ENCODE measurements at places on chromosomes 12 and 14.
A peak's percentile ranks its signal among the peaks of the same experiment; 100 is the strongest.

GRCh38 chr14:81222126-81222525 lies 1.4 kb upstream of the GTF2A1 start:
- no peak for DNase-seq

- no peak for DNase-seq
Measured at GRCh38 chr12:117762143-117762542, 206.6 kb downstream of the KSR2 start.

- DNase-seq: no peak
Measured at GRCh38 chr14:92684801-92685560, 63.4 kb downstream of the LGMN start.

DNA sequence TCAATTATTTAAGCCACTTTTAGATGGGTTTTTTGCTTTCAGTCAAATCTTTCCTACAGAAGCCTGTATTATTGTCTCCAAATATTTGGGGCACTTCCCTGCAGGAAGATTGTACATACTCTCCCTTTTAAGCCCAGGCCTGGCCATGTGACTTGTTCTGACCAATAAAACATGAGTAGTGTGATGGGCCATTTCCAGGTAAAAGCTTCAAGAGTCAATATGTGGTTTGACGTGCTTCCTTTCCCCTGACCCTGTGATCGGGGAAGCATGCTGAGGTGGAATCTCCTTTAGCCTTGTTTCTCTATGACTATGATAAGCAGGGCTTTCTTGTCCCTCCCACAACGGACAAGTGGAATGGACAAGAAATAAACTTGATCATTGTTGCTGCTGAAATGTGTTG lies 14.2 kb upstream of the NIN start:
- DNase-seq: no peak

- DNase-seq: peak; percentile 10
Measured at GRCh38 chr14:52694761-52695480, 437 bp downstream of the ERO1A start.

DNA sequence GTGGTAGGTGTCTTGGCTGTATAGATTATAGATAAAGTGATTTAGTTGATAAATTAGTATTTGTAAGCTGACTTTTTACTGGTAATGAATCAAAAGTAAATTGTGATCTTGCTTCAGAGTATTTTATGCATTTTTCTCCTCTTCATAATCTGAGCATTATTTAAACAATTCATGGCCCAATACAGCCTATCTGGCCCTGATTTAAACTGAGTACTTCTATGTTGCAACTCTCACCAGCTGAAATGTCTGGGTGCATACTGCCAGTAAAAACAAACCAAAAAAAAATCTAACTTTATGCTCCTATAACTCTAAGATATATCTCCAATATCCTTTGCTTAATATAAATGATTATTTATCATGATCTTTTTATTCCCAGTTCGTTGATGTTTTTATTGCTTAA lies 86.6 kb downstream of the MIA2 start:
- no peak for DNase-seq

- DNase-seq: no peak
Measured at GRCh38 chr14:102192840-102193502, 53.3 kb downstream of the WDR20 start.

- DNase-seq: peak; percentile 38
Measured at GRCh38 chr12:116276652-116277466, 634 bp downstream of the MED13L start.

DNA sequence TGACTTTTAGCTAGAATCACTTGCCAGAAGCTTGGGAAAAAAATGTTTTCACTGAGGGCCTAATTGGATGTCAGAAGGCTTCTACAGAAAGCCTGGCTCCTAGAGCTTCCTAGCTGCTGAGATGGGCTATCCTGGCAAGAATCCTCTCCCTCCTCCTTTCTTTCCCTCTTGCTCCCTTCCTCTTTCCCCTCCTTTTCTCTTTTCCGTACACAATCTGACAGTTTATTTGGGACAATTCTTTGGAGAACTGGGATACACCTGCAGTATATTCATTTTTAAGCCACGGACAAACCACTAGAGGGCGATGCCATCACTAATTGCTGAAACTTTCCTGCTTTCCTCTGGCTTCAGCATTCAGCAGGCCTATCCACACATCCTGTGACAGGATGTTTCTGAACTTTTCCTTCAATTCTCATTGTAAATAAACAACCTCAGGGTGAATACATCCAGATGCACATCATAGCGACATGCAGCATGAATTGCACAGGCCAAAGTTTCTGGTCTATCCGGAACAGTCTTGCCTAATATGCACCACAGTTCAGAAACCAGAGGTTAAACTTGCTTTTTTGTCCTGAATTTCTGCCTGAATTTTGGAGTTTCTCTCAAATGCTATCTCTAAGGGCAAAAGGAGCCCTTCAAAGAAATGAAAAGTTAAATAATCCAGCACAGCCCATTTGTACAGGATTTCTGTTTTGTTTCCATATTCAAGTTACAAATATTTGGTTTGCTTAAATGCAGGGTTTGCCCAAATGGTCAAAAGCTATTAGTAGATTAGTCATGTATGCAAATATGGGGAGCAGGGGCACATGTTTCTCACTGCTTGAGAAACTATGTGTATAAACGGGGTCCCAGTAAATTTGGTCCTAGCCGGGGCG lies 142.8 kb downstream of the PAWR start:
- DNase-seq: no peak

GRCh38 chr12:102249079-102249841 lies 51.6 kb upstream of the PMCH start:
- no peak for DNase-seq

- DNase-seq: no peak
Measured at GRCh38 chr12:123410041-123410412, 26.1 kb downstream of the KMT5A start.

DNA sequence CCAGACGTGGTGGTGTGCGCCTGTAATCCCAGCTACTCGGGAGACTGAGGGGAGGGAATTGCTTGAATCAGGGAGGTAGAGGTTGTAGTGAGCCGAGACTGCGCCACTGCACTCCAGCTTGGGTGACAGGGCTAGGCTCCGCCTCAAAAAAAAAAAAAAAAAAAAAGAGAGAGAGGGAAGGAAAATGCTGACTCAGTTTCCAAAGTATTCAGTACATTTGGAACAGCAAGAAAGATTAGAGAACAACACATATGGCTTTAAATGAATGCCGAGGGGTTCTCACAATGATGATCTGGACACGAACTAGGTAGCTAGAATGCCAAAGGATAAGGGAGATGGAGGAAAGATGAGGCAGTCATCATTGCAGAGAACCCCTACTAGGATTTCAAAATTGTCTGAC lies 97.4 kb downstream of the NAV3 start:
- DNase-seq: no peak

GRCh38 chr12:85007836-85008235 lies 28.2 kb downstream of the TSPAN19 start:
- no peak for DNase-seq

DNA sequence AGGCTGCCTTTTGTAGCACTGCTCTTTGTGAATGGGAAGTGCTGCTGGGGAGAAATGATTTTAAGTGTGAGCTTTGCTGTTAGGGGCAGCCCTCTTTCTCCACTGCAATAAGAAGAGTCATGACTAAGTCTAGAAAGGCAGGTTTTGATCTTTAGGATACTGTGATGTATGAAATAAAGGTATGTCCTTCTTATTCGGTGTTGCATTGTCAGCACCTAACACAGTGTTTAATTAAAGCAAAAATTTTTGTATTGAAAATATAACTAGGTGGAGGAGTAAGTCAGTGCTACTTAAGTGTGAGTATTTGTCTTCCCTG lies 81.5 kb downstream of the ETV6 start:
- DNase-seq: no peak

- no peak for DNase-seq
Measured at GRCh38 chr12:106445959-106446358, 88.4 kb downstream of the POLR3B start.

DNA sequence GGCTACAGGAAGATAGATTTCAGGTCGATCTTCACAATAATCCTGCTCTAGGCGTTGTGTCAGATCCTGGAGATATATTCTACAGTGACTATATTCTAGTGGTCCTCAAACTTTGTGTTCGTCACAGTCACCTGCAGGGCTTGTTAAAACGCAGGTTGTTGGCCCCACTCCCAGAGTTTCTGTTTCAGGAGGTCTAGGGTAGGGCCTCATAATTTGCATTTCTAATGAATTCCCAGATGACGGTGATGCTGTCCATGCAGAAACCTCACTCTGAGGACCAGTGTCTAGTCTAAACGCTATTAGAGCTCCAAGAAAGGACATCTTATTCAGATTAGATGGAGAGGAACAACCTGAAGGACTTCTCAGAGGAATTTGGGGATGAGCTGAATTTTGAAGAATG lies 13.2 kb upstream of the SLC6A13 start:
- DNase-seq: no peak

DNA sequence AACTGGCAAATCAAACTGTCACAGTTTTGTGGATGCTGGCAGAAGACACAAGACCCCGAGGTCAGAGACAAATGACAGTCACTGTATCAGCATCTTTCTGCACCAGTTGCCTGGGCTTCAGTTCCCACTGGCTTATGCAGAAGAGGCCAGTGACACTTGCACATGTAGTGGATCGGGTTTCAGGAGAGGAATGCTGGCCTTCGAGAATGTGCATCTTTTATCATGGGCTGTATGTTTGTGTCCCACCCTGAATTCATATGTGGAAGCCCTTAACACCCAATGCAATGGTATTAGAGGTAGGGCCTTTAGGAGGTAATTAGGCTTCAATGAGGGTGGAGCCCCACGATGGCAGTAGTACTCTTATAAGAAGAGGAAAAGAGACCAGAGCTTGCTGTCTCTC lies 150.9 kb downstream of the SLC15A4 start:
- DNase-seq: no peak

- peak; percentile 57 for DNase-seq
Measured at GRCh38 chr12:94263011-94263811, 114.8 kb downstream of the PLXNC1 start.

DNA sequence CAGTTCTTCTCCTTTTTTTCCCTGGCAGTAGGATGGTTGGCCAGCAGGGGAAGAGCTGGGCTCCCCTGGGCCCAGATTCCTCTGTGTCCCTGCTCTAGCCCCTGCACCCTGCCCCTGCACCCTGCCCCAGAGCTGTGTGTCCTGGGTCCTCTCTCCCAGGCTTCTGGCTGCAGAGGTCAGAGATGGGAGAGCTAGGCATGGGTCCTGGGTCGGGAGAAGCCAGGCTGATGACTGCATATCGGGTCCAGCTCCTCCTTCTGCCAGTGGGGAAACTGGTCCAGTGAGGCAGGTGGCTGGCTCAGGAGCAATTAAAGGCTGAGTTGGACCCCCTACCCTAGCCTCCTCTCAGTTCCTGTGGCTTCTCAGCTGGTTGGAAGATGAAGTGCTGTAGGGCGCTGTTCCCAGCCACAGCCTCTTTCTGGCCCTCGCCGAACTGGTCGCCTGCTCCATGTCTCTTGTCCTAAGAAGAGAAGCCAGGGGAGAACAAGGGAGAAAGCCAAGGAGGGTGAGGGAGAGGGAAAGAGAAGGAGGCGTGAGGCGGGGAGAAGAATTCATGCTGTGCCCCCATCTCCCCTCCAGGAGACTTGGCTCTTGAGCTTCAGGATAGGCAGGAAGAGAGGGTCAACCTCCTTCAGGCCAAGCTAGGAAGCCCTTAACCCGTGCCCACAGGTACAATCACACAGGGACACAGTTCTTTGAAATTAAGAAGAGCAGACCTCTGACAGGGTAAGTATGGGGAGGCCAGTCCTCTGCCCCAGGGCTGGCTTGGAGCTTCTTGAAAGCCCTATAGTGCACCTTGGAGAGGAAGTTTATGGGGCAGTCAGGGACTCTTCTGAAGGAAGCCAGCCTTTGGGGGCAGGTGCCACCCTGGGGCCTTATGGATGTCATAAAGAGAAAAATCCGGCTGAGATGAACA lies 9.5 kb downstream of the VASH1 start:
- no peak for DNase-seq

GRCh38 chr12:32754111-32754510 lies 1.6 kb downstream of the YARS2 start:
- no peak for DNase-seq

- DNase-seq: no peak
Measured at GRCh38 chr12:16607906-16608775, 2.2 kb upstream of the LMO3 start.

- DNase-seq: no peak
Measured at GRCh38 chr14:68148276-68148675, 328.7 kb downstream of the RAD51B start.

- no peak for DNase-seq
Measured at GRCh38 chr12:92324849-92325500, 179.3 kb upstream of the BTG1 start.

GRCh38 chr14:55446833-55447232 lies 6.4 kb upstream of the TBPL2 start:
- no peak for DNase-seq

GRCh38 chr12:124537525-124538193 lies 29.8 kb downstream of the NCOR2 start:
- DNase-seq: no peak

- no peak for DNase-seq
Measured at GRCh38 chr14:100192250-100192671, 32.8 kb upstream of the DEGS2 start.

GRCh38 chr14:91419044-91419397 lies 1.4 kb upstream of the CCDC88C start:
- no peak for DNase-seq

GRCh38 chr14:39739796-39740195 lies 307.6 kb upstream of the FBXO33 start:
- DNase-seq: no peak

DNA sequence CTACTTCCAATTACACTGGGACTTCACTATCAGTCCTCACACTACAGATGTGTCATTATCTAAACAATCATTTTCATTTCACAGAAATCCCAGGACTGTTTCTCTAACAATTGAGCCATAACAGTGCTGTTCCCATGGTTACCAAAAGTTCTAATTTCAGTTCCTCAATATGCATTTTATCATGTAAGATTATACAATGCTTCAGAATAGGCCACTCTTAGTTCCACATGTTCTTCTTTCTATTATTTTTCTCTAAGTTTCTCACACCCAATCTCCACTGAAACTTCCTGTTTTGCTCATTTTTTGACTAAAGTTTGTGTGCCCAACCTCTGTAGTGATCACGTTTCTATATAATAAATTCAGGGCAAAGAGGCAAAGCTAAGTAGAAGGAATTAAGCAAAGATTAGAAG lies 185.8 kb downstream of the DUSP6 start:
- no peak for DNase-seq

DNA sequence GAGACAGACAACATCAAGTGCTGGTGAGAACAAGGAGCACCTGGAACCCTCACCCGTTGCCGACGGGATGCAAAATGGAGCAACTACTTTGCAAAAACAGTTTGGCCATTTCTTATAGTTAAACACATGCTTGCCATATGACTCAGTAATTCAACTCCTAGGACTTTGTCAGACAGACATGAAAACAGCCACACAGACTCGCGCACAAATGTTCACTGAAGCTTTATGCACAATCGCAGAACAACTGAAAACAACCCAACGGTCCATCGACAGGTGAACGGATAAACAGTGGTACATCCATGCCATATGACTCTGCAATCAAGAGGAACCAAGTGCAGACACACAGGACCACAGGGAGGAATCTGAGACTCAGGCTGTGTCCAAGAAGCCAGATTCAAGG lies 30.8 kb downstream of the NCOR2 start:
- no peak for DNase-seq

GRCh38 chr12:70006619-70006973 lies 181.6 kb downstream of the MYRFL start:
- no peak for DNase-seq

All from stimulated activated CD8-positive, alpha-beta memory T cell treated with anti-CD3 and anti-CD28 coated beads, Interleukin-15, amount 100 ng/mL, for 4 hours (primary cell).